ENCODE measurements at places on chromosomes 4 and X.

- no peak for DNase-seq
Observed at GRCh38 chr4:167966143-167966542, 126.2 kb upstream of the ANXA10 start.

DNA sequence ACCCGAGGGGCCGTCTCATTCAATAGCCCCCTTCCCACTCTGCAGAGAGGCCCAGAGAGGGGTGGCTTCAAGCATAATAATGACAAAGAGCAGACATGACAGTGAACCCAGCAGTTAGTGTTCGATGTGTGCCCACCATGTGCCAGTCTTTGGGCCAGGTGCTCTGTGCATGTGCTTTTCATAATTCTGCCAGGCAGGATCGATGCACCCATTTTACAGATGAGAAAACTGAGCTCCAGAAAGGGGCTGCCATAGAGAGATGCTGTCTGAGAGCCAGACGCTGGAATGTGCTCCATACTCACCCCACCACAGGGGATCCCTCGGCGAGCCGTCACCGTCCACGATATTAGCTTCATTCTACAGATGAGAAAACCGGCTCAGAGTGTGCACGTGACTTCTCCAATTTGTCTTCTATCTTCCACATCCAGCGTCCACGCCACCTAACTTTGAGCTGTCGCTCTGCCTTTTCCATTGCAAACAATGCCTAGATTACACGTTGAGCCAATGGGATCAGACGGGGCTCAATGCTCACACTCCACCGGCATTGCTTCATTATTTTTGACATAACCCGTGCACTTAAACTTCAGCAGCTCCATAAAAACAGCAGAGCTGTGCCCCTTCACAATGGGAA lies 8.2 kb downstream of the ADRA2C start:
- no peak for DNase-seq

DNA sequence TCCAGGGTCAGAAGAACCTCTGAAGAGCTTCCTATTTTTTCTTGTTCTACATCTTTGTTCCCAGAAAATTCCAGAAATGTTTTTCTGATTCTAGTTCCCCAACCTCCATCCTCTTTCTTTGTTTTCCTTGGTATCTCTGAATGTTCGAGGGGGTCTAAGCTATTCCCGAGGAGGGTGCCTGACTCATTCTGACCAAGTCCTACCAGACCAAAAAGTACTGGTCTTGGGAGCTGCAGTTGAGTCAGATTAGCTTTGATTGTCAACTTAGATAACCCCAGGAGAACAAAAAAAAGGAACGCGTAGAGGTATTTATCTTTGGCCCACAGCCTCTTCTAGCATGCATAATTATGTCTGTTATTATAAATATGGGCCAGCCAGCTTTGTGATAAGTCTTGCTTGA lies 12.1 kb upstream of the TENM3 start:
- DNase-seq: no peak

DNA sequence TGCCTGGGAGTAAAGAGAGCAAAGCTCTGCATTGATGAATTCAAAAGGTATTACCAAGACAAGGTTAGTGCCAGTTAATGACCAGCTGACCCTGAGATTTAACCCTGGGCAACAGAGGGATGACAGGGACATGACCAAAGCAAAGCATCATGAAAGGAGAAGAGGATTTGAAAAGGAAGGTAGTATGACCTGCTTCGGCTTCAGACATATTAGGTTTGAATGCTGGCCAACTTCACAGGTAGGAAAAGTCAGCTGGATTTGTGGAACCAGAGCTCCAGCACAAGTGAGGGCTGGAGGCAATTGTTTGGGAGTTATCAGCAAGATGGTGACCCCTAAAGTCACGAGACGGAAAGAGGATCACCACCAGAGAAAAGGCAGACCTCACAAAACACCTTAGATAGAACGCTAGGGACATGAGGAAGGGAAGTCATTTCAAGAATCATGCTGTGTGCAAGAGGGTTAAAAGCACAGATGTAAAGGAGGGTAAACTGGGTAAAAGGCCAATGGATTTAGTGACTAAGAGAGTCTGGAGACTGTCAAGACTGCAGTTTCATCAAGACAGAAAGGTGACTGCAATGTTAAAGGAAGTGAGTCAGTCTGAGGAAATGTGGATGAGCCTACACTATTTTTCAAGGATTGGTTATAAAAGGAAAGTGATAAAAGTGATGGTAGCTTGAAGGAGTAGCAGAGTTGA lies 45.6 kb downstream of the SH3RF1 start:
- no peak for DNase-seq

GRCh38 chrX:109826954-109827708 lies 94.1 kb upstream of the ACSL4 start:
- DNase-seq: no peak

DNA sequence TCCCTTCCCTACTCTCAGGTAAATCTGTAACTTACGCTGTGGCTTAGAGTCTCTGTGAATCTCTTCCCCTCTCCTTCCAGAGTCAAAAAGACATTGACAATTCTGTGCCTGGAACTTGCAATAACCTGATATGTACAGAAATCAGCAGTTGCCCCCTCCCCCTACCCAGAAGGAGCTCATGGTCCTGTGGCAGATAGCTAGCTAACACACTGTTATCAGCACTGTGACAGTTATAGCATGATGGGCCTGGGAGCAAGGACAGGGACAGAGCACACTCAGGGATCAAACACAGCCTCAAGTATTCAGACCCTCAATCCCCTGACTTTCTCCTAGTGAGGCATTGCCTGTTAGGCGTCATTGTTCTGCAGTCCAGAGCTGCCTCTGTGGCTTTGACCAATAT lies 18.7 kb upstream of the MAGEA10 start:
- DNase-seq: no peak

- no peak for DNase-seq
Observed at GRCh38 chr4:66575008-66575696, 904.9 kb upstream of the EPHA5 start.

- DNase-seq: no peak
Observed at GRCh38 chr4:182338746-182339145, 95.5 kb downstream of the TENM3 start.

DNA sequence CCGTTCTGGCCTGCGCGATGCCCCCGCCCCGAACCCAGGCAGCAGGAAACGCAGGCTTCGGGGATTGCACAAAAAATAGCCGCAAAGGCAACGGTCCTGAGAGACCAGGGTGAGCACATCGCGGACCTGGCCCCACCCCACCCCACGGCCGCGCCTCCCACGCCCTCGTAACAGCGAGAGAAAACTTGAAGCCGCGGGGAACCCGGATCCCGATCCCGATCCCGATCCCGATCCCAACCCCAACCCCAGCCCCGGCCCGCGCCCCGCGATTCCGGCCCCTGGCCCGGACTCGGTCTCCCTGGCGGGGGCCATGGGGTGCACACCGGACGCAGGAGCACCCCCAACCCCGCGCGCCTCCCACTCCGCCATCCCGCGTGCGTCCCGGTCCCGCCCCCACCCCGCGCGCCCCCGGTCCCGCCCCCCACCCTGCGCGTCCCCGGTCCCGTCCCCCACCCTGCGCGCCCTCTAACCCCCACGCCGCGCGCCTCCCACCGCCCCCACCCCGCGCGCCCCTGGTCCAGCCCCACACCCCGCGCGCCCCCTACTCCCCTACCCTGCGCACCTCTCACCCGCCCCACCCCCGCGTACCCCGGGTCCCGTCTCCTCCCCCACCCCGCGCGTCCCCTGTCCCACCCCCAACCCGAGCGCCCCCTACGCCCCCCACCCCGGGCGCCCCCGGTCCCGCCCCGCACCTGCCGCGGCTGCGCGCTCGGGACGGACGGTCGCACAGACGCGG lies 29.0 kb downstream of the NOP14 start:
- DNase-seq: peak; percentile 83

- DNase-seq: no peak
Observed at GRCh38 chrX:48927123-48927522, 8.3 kb upstream of the PIM2 start.

DNA sequence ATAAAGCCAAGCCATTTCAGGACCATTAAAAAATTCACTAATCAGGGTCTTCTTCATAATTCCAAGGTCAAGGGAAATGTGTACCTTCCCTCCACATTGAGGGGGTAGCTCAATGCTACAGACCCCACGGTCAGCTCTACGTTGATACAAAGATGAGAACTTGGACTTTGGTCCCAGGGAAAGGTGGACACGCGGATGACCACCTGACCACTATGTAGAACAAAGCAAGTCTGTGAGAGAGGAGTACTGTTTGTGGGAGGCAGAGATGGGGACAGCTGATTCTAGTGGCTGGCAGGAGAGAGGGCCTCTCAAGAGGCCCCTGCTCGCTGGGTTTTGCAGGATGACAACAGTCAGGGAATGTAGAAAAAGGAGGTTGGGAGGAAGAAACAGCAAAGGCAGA lies 58.0 kb downstream of the SLC2A9 start:
- no peak for DNase-seq

DNA sequence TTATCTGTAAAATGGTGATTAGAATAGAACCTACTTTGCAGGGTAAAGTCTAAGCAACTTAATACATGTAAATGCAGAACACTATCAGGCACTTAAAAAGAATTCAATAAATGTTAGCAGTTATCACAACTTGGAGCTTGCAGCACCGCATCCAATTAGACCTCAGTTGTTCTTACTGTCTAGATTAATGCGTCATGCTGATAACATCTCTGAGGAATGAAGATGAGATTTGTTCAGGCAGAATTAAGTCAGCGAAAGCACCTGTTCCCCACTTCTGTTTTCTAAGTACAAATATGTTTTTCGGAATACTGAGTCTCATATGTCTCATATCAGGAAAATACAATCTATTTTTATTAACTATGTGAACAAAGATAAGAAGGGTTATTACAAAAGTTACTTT lies 58.7 kb downstream of the TMA16 start:
- no peak for DNase-seq

GRCh38 chr4:148273501-148273986 lies 168.7 kb downstream of the NR3C2 start:
- no peak for DNase-seq

DNA sequence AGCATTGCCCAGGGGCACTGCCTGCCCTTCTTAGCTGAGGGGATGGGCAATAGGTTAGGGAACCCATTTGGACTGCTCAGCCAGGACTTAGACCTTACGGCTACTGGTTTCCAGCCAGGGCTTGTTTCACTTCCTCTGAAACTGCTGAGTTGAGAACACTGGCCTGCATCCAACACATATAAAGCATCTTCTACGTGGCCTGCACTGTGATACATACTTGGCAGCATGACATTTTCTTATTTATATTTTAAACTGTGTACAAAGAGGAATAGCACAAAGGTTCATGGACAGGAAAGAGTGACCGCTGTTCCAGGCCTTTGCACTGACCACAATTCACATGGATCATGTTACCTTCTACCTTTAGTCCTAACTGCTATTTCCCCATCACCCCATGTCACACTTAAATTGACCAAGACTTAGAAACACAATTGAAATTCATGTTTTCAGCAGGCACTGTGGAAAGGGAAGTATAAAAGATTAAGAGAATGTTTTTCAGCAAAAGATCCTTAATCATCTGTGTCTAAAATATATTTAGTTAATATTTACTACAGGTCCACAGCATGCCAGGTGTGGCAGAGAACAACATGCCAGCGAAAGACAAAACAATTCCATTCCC lies 43.7 kb downstream of the NLGN4X start:
- DNase-seq: no peak

GRCh38 chr4:13942977-13943376 lies 315.5 kb upstream of the BOD1L1 start:
- no peak for DNase-seq

- DNase-seq: no peak
Observed at GRCh38 chrX:125954236-125954635, 211.9 kb downstream of the DCAF12L2 start.

GRCh38 chr4:25015012-25015411 lies 15.7 kb downstream of the LGI2 start:
- no peak for DNase-seq

DNA sequence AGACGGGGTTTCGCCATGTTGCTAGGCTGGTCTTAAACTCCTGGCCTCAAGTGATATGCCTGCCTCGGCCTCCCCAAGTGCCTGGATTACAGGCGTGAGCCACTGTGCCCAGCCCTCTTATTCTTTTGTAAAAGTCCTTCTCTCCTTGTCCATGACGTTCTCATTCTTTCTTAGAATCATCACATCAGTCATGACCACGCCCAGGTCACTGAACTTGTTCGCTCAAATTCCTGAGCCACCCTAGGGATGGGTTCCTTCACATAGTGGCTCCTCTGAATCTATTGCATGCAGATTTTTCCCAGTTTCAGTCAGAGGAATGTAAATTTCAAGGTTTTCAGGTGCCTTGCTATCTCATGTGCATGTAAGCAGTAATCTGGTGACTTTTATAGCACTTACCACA lies 15.7 kb downstream of the JADE1 start:
- DNase-seq: no peak

- DNase-seq: no peak
Observed at GRCh38 chr4:70701271-70701670, 12.9 kb downstream of the UTP3 start.

- no peak for DNase-seq
Observed at GRCh38 chr4:39062770-39063097, 702 bp downstream of the KLHL5 start.

DNA sequence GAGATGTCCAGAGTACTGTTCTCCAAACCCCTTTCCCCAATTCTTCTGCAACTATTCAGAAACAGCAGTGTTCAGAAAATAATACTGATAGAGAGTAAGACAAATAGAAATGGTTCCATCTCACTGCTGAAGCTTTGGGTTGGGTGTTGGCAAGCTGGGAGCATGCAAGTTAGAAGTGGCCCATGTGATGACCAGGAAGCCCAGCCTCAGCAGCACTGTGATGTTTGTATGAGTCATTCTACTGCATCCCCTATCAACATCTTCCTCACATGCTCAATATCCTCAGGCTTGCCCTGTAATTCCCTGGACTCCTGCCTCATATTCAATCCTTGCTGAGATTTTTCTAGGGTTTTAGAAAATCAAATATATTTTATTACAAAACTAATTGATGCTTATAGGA lies 96.5 kb downstream of the CHRDL1 start:
- no peak for DNase-seq

DNA sequence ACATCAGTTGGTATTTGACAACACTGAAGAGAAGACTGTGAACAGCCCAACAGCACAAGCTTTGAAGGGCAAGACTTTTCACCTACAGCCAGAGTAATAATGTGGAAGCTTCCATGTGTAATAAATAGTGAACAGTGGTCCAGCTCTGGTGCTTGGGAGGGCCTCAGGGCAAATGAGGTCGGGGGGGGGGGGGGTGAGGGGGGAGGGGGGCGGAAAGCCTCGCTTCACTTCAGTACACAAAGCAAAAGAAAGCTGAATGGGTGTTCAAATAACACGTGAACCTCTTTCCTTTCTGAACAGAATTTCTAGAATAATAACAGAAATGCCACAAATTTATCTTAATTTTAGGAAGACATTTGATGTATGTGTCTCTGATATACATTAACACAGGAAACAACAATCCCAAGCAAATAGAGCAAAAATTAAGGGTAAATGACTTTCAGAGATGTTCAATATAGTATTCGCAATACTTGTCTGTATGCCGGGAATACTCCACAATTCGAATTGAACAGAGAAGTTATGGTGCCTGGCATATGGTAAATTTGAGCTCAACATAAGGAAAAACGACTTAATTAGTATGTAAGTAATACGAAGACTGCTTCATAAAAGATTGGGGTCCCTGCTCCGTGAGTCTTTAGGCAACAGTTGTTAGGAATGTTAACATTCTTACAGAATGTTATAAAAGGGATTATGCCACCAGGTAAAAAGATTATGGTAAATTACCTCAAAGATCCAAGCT lies 92.6 kb downstream of the FRYL start:
- no peak for DNase-seq

- DNase-seq: no peak
Observed at GRCh38 chr4:84277923-84278322, 221.2 kb downstream of the NKX6-1 start.

All from right atrium auricular region (tissue), 2 donors.